T-cell (primary cell): ENCODE measurements at places on chromosomes 16 and 17.

GRCh38 chr16:20799599-20799998 is 6.7 kb downstream of the ERI2 start:
- DNase-seq = no peak

GRCh38 chr17:65918916-65919315 is 273.0 kb downstream of the CEP112 start:
- DNase-seq = no peak

DNA sequence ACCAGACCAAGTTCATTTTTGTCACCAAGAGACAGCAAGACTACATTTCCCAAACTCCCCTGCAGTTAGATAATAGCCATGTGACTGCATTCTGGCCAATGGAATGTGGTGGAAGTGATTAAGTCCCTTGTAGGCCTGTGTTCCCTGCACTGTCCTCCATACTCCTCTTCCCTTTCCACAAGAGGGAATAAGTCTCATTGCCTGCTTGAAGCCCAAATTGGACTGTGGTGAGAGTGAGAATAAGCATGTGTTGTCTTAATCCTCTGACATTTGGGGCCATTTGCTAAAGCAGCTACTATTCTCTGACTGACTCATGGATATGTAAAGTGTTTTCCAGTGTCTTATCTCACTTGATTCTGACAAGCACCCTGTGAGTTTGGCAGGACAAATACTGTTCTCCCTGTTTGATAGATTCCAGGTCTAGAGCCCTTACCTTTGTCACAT is 20.7 kb downstream of the PIK3R6 start:
- no peak for DNase-seq

DNA sequence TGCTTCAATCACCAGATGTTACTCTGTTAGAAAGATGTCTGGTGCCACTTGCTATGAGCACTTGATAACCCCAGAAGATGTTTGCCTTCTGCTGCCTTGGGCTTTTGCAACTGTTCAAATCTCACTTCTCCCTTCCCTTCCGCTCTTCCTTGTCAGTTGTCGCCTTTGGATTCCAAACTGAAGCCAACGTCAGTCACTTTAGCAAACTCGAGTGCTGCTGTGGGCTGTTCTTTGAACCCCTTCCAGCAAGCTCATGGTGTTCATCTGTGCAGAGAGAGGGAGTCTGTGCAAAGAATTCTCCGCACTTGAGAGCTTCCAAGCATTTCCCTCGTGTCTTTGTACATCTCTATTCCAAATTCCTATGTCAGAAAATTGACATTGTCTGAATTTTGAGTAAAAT is 879.4 kb downstream of the CDH11 start:
- DNase-seq = no peak

- DNase-seq = no peak
Observed at GRCh38 chr17:63405020-63405419, 41.1 kb downstream of the CYB561 start.
